ENCODE measurements at places on chromosomes 2 and 18.

DNA sequence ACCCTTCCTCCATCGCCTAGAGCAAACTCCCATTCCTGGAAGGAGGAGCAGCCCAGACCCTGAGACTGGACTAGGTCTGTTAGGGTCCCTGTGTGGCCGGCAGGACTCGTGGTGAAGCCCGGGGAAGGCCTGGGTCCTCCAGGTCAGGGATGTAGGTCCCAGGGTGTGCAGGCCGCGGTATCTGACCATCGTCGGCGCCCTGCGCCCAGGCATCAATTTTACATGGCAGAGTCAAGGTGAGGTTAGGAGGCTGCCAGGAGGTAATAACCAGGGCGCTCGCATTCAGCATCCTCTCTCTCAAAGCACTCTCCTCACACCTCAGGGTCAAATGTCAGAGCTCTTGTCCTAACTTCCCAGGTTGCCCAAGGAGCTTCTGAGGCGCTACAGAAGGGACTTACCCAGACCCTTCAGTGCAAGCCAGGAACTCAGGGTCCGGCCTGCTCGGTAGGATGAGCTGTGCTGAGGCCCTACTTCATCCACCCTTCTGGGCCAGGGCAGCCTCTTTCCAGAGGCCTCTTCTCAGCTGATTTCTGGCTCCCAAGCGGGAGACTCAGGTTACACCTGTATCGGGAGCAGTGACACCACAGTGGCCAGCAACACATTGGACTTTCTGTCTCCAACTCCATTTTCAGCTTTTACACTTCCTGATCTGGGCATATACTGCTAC is 628 bp downstream of the SH2D6 start:
- no peak for DNase-seq

GRCh38 chr18:14927701-14928100 is 179.7 kb downstream of the ANKRD30B start:
- DNase-seq: no peak

DNA sequence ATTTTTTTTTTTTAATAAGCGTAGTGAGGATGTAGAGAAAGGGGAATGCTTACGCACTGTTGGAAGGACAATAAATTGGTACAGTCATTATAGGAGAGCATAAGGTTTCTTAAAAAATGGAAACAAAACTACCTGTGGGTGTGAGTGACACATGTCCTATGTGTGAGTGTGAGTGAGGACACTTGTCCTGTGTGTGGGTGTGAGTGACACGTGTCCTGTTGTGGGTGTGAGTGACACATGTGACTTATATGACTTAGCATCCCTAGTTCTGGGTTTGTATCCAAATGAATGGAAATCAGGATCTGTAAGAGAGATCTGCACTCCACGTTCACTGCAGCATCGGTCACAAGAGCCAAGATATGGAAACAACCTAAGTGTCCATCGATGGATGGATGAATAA is 91.8 kb downstream of the CBLN2 start:
- no peak for DNase-seq

GRCh38 chr2:223841436-223842190 is 4.2 kb upstream of the AP1S3 start:
- no peak for DNase-seq

DNA sequence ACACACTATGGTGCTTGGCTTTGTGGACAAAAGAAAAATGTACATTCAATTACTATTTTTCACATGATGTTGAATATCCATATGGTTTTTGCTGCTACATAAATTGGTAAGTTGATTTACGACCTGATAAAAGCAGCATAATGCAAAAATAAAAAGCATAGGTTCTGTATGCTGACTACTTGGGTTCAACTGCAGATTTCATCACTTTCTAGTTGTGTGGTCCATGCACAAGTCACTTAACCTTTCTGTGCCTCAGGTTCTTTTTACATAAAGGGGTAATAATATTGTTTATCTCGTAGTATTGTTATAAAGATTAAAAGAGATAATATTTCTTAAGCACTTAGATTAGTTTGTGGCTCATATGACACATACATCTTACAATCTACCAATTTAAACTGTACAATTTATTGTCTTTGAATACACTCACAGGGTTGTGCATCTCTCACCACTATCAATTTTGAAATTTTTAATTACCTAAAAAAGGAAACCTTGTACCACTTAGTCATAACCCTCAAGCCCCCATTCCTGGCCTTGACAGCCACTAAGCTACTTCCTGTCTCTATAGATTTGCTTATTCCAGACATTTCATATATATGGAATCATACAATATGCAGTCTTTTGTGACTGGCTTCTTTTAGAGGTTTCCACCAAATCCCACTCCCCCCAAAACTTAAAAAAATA is 1443.9 kb downstream of the SUCLG1 start:
- DNase-seq: no peak

DNA sequence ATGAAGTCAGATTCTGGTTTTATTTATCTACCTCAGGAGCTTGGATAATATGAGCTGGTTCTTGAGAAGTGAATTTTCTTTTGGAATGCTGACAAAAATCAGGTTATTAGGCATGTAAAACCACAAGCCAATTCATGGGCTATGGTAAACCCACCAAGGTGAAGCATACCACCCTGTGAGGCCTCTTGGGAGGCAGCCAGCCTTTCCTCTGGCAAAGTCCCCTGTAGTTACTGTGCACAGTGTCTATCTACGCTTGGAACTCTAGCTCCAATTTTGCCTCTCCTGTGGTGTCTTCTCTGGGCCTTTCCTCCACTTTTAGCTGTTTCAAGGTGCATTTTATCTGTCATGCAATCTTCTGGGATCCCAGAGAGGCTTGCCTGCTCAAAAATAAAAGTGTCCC is 242.7 kb upstream of the ZSWIM2 start:
- DNase-seq: peak; percentile 62

- no peak for DNase-seq
These were observed 204.7 kb downstream of the ATAD2B start for GRCh38 chr2:23722255-23722654.

DNA sequence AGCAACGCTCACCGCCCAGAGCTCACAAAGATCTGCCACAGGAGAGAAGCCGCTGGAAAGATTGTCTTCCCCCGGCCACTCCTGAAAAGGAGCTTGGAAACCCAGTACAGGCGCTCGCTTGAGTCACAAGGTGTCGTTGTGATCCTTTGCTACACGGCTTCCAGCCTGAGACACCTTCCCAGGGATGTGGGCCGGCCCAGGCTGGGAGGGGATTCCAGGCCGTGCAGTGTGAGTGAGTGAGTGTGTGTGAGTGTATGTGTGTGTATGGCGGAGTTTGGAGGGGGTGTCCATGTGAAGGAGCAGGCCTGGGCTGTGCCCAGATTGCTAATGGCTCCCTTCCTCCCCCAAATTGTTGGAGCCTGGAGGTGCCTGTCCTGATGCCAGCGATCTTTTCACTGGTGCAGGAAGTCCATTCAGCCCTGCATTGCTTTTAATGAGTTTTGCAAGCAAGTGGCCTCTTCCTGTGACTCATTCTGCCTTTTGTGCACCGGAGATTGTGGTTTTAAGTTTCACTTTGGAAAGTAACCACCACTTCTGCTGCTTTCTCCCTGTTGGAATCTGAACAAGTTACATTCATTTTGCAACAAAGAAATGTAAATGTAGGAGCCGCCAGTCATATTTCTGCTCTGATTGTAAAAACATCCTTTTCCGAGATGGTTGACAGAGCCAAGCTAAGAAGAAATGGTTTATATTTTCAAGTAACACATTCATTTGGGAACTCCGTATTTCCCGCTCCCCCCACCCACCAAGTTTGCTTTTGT is 83.7 kb downstream of the LPIN1 start:
- DNase-seq: peak; percentile 99

DNA sequence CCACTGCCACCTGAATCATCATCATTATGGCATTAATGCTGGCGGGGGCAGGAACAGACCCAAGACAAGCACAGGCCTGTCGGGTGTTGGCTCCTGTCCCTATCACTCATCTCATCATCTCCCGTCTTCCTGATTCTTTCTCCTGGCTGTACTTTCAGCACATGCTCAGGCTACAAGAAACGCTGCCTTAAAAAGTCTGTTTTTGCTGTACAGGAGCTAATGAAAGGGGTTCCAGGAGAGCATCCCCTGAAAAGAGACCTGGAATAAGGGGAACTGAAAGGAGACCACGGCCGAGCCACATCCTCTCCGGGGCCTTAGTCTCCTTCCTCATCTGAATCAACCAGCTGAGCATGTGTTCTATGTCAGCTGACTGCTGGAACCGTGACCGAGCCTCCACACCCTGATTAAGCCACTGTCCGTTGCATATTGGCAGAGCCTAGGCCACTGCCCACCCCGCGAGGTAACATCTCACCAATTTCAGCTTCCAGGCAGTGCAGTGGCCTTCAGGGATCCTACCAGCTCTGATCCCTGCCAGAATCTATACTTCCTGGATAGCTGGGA is 62.6 kb downstream of the DNMT3A start:
- DNase-seq: no peak

GRCh38 chr2:63834401-63834800 is 7.3 kb upstream of the UGP2 start:
- DNase-seq: no peak

GRCh38 chr2:85154048-85154753 is 21.0 kb downstream of the TCF7L1 start:
- DNase-seq: peak; percentile 54

GRCh38 chr18:36325846-36326245 is 28.3 kb downstream of the FHOD3 start:
- no peak for DNase-seq

- DNase-seq: no peak
These were observed 119.0 kb upstream of the CDH7 start for GRCh38 chr18:65631766-65632165.

- DNase-seq: peak; percentile 63
These were observed 27.3 kb downstream of the LPIN2 start for GRCh38 chr18:2985628-2986027.

GRCh38 chr2:205845446-205845845 is 163.1 kb downstream of the NRP2 start:
- no peak for DNase-seq

- no peak for DNase-seq
These were observed 657.5 kb upstream of the CDH7 start for GRCh38 chr18:65093346-65093745.

- no peak for DNase-seq
These were observed 172.0 kb downstream of the SLC4A10 start for GRCh38 chr2:161796192-161796591.

- DNase-seq: no peak
These were observed 62.8 kb downstream of the AGFG1 start for GRCh38 chr2:227534714-227535113.

DNA sequence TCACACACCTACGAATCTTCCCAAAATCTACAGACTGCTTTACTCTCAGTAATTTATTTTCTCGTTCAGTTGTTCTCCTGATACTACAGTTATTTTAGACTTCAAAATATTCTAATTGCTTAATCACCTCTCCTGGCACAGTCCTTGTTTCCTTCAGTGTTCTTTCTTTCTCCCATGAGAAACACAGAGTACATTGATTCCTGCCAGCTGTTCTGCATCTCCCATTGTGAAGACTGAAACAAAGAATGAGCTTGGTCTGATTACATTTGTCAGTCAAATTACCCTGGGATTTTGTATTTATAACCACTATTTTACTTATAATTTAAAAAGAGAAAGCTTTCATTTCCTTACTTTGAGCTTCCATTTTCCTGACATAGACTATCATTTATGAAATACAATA is 63.9 kb upstream of the TANK start:
- peak; percentile 15 for DNase-seq

DNA sequence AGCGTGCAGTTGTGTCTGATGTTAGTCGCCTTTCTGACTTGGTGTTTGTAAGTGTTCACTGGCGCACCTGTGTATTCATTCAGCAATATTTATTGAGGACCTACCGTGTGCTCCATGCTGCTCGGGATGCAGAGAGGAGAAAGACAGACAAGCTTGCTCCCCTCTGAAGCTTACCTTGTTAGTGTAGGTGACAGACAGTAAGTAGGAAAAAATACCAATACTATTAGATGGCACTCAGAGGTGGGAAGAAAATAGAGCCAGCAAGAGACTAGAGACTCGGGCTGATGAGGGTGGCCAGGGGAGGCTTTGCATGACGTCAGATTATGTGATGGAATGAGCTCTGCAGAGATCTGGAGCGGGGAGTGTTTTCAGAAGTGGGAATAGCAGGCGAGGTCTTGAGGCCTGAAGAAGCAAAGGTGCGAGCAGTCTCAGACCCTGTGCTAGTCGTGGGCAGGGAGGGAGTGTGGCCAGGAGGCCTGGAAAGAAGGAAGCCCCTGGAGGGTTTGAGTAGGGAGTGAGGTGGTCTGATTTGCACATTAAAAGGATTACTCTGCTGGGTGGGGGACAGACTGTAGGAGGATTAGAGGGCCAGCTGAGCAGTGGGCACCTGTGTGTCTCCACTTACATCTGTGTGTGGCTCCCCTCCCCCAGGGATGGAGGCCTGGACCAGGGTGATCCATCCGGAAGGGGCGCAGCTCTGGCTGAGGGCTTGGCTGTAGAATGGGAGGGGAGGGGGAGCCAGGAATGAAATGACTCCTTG is 11.8 kb downstream of the MTCL1 start:
- no peak for DNase-seq

DNA sequence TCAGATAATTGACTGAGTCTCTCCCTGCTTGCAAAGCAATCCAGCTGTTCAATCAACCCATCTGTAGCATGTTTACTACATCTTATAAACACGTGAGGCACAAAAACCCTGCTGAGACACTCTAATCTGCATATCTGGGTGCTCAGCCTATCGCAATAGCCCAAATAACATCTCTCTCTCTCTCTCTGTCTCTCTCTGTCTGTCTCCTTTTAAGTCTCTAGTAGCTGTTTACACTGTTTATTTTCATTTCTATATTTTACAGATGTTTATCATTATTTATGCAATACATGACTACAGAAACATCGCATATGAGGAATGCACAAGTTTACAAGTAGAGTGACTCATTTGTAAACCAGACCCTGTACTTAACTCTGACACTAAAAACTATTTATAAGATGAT is 422.1 kb upstream of the DSEL start:
- no peak for DNase-seq

DNA sequence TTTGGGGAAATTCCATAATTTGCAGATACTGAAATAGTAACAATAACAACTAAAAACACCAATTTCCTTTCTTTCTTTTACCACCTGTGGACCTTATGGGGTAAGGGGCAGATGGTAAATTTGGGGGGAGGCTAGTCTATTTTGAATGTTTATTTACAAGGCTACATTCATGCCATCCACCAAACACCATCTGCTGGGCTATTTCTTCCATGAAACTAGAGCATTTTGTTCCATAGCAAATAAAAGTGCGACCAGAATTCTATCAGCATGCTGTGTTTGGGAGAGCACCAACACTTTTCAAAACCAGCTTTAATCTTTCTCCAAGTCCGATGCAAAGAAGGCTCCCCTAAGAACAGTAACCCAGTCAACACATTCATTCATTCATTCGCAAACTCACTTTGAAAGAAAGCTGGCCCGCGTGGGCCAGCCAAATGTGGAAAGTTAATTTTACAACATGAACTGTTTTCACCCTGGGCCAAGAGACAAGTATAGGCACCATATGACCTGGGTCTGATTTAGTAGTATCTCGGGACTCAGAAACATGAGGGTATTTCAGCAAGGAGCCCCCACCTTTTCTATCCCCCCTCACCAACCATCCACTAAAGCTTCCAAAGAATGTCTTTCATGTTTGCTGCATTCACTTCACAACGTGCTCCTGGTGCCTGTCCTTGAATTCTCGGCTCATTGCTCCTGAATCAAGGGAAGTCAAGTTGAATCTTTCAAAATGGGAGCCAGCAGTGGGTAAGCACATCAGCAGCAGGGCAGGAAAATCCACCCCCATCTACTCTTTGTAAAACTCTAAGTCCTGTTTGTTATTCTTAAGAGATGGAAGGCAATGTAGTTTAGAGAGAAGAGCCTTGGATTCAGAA is 210.6 kb downstream of the C1D start:
- DNase-seq: no peak

Data from astrocyte of the spinal cord (primary cell).